ENCODE measurements at places on chromosomes 4 and X.

- DNase-seq: no peak
Measured at GRCh38 chr4:102809691-102810090, 17.7 kb downstream of the UBE2D3 start.

- DNase-seq: no peak
Measured at GRCh38 chr4:183256343-183256742, 63.7 kb downstream of the CLDN22 start.

GRCh38 chr4:128796934-128797333 lies 12.6 kb upstream of the JADE1 start:
- no peak for DNase-seq

DNA sequence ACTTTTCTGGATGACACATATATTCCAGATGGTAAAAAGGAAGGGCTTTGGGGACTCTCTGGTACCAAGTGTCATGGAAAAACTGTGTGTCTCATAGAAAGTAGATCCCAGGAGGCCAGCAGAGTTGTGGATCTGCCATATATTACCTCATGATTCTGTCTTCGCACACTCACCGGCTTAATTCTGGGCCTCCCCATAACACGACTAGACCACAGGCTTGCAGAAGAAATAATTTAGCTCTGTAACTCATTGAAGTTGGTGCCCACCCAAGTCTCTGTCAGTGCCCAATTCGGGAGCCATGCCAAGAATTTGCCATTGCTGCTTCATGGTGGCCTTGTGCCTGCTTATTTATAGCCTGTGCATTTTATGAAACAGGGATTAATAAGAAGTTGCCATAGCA lies 104.5 kb downstream of the AR start:
- DNase-seq: no peak

GRCh38 chr4:112381996-112382692 lies 85.0 kb downstream of the ALPK1 start:
- no peak for DNase-seq

- peak; percentile 87 for DNase-seq
Measured at GRCh38 chr4:189940178-189941004, at the start of gene FRG1. Gene FRG1 (plus strand): TSS chr4:189940872. CDS start chr4:189941010, 138 bp downstream.

DNA sequence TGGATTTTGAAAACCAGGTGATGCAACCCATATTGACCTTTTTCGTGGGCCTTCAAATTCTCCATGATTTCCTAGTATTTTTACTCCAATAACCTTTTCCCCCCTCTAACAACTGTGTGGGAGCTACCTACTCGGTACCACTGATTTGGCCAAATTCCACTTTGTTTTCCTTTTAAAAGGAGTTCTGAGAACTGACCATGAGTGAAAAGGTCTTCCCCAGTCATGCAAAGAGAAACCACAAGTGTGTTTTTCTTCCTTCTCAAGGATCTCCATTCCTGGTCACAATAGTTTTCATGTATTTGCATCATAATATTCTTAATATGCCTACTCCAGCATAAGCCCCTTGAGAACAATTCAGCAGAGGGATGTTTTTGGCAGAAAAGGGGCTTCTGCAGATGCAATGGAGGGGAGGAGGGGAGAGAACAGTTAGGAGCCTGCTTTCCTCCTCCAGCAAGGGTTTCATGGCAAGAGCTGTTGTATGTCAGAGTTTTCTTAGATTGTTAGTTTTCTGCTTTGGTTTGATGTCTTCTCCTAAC lies 195.3 kb upstream of the ANXA3 start:
- DNase-seq: no peak

DNA sequence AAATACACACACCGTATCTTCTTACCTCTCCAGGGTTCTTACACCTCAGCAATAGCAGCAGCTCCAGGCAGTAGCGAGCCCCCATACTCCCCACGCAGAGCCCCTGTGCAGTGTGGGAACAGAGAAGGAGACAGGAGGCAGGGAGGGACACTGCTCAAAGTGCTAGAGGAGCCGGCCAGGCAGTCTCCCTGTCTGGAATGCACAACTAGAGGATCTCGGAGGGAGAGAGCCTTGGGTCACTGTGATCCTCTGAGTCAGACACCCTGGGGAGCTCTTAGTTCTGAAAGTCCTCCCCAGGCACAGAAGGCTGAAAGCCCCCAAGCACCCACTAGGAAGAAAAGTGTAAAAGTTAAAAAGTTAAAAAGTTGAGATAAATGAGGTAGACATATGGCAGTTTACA lies 16.0 kb downstream of the AMELX start:
- no peak for DNase-seq

DNA sequence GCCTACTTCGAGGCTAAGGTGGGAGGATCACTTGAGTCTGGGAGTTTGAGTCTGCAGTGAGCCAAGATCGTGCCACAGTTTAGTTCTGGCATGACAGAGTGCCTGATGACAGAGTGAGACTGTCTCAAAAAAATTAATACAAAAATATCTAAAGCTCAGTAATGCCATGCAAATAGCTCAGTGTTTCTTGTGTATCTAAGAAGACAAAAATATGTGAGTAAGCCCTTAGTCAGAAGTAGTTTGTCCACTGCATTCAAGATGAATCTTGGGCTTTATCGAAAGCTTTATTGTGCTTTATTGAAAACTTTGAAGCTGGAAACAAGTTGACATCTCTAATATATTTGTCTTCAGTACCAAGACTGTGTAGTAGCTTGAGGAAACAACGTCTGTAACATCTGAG lies 115.9 kb downstream of the GPAT3 start:
- no peak for DNase-seq

DNA sequence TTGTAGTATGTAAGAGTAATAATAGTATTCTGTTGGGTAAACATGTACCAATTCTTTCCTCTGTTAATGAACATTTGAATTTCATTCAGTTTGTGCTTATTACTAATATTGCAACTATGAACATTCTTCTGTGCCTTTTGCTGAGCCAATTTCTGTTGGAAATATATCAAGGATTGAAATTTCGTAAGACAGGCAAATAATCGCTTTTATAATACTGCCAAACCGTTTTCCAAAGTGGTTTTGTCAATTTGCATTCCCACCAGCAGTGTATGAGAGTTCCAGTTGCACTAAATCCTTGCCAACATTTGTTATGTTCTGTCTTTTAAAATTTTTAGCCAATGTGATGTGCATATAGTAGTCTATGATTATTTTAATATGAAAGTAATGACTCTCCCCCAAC lies 38.6 kb downstream of the MAGEB17 start:
- DNase-seq: no peak

- DNase-seq: no peak
Measured at GRCh38 chr4:82801910-82802521, 3.4 kb upstream of the SCD5 start.

GRCh38 chrX:79081895-79082512 lies 62.5 kb upstream of the GPR174 start:
- DNase-seq: peak; percentile 14

- no peak for DNase-seq
Measured at GRCh38 chr4:124641715-124642381, 70.7 kb downstream of the ANKRD50 start.

- no peak for DNase-seq
Measured at GRCh38 chr4:128570387-128570975, 239.0 kb upstream of the JADE1 start.

GRCh38 chr4:85740431-85740861 lies 265.5 kb downstream of the ARHGAP24 start:
- DNase-seq: no peak

GRCh38 chrX:23511793-23512192 lies 155.5 kb upstream of the PRDX4 start:
- DNase-seq: no peak

DNA sequence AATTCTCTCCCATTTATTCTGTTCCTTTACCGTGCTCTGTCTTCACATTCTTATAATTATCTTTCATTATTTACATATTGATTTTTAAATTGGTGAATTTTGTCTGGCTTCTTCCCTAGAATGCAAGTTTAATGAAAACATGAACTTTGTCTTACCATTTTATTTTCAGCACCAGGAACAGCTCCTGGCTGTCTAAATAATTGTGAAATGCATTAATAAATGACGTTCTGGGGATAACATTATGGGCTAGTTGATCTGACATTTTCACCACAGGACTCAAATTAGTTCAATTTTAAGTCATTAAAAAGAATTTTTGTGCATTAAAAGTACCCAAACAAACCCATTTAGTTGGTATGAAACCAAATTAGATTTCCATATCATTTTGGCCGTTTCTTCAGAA lies 97.5 kb downstream of the KCTD8 start:
- no peak for DNase-seq

DNA sequence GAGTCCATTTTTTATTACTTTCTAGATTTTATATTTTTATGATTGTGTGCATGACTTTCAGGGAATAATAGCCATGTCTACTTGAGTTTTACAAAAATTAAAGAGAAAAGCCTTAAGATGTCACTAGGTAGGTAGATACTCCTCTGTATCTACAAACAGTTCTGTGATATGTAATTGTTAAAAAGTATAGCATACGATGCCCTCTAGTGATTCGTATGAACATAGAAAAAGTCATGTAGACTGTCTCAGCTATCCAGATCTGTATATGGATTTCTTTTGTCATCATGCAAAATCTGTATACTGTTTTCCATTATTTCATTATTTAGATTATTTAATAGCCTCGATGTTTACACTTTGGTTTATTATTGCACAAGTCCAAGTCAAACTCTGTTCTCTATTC lies 856.6 kb downstream of the CENPC start:
- DNase-seq: no peak

DNA sequence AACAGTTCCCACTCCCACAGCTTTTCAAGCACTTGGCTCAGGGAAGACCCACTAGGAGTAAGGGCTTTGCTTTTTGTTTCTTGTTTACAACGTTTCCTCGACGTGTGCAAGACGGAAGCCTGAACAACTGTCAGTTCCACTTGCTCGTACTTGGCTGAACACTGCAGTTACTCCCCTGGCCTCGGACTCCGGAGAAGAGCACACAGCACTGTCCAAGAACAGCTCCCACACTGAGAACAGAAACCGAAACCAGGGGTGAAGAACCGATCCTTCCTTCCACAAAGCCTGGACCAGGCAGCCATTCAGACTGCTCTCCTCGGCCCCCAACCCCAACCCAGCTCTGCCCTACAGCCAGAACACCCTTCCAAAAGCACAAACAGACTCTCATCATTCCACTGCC lies 25.5 kb downstream of the IRF2 start:
- DNase-seq: no peak

GRCh38 chr4:184953971-184954370 lies 64.3 kb upstream of the HELT start:
- DNase-seq: no peak

GRCh38 chr4:98262431-98262830 lies 1.2 kb downstream of the RAP1GDS1 start:
- no peak for DNase-seq

DNA sequence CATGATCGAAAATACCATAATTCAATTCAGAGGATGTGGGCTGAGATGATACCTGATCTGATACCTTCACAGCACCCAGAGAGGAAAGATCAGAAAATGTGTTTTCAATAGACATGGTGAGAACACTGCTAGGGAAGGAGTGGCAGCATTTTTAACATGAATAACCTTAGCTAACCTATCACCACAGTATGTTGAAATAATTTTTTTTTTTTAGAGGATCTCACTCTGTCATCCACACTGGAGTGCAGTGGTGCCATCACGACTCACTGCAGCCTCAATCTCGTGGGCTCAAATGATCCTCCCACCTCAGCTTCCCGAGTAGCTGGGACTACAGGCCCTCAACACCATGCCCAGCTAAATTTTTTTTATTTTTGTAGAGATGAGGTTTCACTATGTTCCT lies 90.5 kb upstream of the RAPGEF2 start:
- DNase-seq: no peak

- no peak for DNase-seq
Measured at GRCh38 chr4:76725039-76725438, 172.9 kb downstream of the SOWAHB start.

DNA sequence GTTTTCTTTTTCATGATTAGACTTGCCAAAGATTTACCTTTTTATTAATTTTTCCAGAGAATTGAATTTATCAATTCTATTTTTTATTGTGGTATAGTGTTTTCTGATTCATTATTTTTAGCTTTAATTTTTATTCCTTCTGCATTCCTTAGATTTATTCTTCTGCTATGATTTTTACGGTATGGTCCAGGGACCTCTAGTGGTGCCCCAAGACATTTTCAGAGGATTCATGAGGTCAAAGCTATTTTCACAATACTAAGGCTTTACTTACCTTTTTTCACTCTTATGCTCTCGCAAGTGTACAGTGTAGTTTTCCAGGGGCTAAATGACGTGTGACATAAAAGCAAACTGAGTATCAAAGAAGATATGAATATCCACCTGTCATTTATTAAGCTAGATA lies 8.0 kb downstream of the RADX start:
- DNase-seq: no peak

- no peak for DNase-seq
Measured at GRCh38 chrX:117895418-117895817, 221.2 kb downstream of the KLHL13 start.

GRCh38 chrX:118693843-118694242 lies 33.6 kb upstream of the IL13RA1 start:
- no peak for DNase-seq

GRCh38 chr4:16767251-16767650 lies 131.2 kb downstream of the LDB2 start:
- DNase-seq: no peak

DNA sequence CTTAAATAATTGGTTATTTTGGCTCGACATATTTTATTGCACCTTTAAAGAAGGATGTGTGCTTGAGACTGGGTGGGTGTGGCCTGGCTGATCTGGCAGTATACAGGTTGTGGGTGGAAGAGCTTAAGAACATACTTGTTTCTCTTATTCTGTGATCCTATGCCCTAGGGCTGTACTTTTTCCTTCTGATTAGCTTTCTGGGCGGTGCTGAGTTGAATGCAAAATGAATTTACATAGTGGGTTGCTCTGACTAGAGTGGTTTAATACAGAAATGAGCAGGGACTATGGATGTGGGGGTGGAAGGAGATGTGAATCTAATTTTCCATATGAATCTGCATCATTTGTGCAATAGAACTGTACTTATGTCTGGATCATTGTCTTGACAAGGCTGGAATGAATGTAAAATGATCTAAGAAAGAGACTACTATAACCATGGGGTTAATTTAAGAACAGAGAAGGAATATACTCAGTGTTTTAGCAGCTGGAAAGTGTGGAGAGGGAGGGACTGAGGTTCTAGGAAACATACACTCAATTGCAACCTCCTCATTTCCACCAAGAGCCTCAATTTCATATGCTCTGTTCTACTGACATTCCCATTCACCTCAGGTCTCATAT lies 73.7 kb downstream of the RLIM start:
- no peak for DNase-seq

DNA sequence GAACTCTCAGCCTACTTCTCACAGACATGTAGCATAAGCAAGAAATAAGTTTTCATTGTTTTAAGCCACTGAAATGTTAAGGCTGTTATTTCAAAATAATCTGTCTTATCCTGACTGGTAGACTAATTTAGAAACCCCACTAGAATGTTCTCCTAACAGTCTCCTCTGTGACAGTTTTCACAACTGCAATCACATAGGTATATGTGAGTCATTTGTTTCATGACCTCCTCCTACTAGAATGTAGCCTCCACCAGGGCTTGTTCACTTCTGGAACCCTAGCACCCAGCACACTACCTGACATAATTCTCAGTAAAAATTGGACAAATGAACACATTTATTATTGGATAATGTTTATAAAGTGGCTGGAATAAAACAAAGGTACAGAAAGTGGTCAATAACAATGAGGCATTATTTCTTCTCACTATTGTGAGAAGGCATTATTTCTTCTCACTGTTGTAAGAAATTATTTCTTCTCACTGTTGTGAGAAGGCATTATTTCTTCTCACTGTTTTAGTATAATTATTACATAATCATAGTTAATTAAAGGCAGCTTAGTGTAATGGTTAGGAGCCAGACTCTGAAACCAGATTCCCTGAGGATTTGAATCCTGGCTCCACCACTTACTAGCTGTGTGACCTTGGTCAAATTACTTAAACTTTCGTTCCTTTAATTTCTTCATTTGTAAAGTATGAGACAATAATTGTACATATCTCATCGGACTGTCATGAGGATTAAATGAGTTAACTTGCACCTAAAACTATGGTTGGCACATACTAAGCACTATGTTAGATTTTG lies 251.5 kb downstream of the RASL11B start:
- no peak for DNase-seq
